ENCODE measurements at places on chromosomes 5 and 9.

DNA sequence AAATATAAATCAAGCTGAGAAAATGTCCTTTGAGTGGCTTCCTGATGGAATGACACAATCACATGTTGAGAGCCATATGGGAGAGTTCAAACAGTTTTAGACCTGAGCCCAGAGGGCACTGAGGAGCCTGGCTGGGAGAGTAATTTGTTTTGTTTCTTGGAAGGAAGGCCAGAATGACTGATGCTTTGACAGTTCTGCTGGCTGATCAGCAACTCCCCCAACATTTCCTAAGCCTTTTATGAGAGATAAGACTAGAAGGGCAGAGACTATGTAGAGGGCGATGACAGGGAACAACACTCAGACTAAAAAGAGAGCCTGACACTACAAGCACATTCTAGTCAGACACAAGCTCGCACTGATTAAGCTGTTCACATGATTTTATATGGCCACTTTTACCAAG lies 169.2 kb downstream of the COX7C start:
- no peak for DNase-seq

GRCh38 chr9:69645488-69645887 lies 26.7 kb downstream of the APBA1 start:
- no peak for DNase-seq

GRCh38 chr9:31372799-31373587 lies 1011.5 kb upstream of the ACO1 start:
- no peak for DNase-seq

- peak; percentile 19 for DNase-seq
Measured at GRCh38 chr5:142611154-142611553, 74.7 kb downstream of the FGF1 start.

- DNase-seq = no peak
Measured at GRCh38 chr9:6780690-6781089, 22.9 kb downstream of the KDM4C start.

- DNase-seq = no peak
Measured at GRCh38 chr9:91813176-91813795, 136.7 kb downstream of the ROR2 start.

DNA sequence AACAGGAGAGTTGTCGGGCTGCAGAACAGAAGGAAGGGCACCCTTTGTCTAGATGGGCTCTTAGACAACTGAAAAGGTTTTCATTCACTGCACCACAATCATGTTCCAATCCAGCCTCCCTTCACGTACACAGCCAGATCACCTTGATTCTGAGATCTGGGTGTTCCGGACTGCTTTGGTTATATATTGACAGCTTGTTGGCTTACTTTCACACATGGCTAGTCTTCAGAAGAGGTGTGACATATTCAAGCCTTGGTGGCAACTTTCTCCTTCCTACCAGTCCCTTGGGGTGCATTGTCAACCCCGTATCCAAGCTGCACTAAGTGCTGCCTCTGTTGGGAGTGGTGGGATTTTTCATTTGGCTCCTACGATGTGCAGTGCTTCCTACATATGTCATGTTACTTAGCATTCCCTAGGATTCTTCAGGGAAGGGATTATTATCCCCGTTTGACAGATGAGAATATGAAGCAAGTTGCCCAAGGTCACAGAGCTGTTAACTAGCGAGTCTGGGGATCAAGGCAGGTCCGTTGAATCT lies 100.6 kb downstream of the LIFR start:
- DNase-seq = no peak

GRCh38 chr9:8036914-8037524 lies 237.4 kb upstream of the DMAC1 start:
- DNase-seq = no peak

- no peak for DNase-seq
Measured at GRCh38 chr5:31469886-31470285, 62.0 kb downstream of the DROSHA start.

- no peak for DNase-seq
Measured at GRCh38 chr5:112083623-112084022, 326.6 kb upstream of the NREP start.

Measured in GM12892 (cell line).